ENCODE measurements at places on chromosomes 13 and 19.

DNA sequence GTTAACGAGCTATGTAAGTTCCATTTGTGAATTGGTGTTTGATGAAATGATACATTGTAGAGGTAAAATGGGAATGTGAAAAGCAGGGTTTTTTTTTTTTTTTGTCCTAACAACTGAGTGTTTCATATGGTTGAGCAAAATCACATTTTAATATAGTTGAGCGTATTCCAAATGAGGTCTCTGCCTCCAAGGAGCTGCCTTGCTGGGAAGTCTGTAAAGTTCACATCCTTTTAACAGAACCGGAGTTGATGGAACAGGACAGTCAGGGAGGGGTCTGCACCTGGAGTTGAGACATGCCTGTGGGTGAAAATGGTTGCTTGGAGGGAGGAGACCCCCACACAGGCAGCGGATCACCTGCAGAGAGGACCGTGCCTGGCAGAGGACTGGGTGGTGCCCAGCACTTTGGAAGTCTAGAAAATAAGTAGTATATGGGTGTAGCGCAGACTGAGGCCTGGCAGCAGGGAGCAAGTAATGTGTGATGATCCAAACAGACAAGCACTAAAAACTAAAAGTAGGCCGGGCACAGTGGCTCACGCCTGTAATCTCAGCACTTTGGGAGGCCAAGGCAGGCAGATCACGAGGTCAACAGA is 75.2 kb upstream of the UBAC2 start:
- DNase-seq: no peak

DNA sequence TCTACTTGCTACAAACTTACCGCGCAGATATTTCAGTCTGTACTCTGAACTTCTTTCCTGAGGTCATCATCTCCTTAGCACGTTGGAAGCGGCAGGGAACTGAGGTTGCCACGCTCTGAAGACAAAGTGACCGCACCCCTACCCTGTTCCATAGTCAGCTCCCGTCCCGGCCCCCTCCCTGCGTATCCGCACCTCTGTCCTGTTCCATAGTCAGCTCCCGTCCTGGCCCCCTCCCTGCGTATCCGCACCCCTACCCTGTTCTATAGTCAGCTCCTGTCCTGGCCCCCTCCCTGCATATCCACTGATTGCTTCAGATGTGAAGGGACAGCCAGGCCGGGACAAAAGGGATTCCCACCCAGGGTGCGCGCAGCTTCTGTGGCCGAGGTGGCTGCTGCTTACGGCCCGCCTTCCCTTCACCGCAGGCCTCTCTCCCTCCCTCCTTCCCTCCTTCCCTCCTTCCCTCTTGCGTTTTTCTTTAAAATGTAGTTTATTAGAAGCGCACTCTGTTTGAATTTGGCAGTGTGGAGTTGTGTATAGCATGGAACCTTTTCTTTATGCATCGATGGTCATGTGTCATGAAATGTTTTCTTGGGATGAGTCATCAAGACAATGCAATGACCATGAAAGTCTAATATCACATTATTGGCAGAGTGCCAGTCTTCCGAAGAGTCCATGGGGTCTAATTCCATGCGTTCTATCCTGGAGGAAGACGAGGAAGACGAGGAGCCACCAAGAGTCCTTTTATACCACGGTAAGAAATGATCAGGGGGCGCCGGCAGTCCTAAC is 21.9 kb upstream of the NDUFS7 start:
- no peak for DNase-seq

DNA sequence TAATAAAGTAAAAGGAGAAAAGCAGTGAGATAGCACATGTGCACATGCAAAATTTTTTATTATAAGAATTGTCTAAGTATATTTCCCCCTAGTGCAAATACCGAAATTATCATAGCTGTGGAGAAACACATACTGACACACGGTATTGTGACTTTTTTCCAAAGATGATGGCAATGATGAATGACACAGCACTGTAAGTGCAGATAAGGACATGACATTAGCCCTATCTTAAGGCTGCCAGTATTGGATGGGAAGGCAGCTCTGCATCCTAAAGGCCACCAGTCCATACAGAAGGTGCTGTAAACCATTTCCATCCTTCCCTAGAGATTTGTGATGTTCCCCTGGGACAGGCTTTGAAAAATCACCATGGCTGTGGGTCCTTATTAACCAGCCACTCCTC is 11.5 kb upstream of the MICU2 start:
- DNase-seq: no peak

- no peak for DNase-seq
Observed at GRCh38 chr13:39602277-39602613, 748 bp downstream of the LHFPL6 start.

- DNase-seq: no peak
Observed at GRCh38 chr13:50948601-50949000, 39.0 kb downstream of the RNASEH2B start.

GRCh38 chr19:16435999-16436650 is 35.6 kb downstream of the EPS15L1 start:
- DNase-seq: no peak

- no peak for DNase-seq
Observed at GRCh38 chr19:5016781-5017180, 47.9 kb downstream of the KDM4B start.

DNA sequence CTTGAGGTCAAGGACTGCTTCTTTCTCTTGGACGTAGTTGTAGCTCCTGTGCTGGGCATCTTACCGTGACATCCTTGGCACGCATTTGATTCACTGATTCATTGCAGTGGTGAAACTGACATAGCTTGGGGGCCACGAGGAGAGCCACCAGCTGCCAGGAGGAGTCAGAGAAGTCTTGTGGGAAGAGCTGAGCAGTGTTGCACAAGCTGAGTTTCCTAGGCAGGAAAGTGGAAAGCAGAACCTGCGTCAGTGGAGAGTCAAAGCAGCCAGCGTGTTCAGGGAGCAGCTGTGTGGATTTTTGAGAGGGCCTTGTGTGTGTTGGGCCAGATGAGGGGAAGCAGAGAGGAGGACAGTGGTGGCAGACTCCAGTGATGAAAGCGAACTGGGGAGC is 5.3 kb upstream of the GPR183 start:
- no peak for DNase-seq

DNA sequence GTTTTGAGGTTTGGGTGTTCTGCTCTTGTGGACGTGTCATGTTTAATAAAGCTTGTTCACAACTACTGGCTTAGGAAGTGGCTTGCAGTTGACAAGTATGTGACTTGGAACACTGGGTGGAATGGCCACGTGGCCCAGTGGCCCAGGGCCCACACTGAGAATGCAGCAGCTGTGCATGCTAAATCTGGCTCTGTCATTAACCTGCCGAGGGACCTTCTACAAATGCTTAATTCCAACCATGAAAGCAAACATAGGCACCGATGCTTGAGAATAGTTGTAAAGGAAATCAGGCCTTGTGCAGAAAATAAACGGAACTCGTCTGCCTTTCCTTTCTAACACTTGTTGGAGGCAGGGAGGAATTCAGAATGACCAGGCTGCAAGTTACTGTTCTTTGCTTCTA is 11.6 kb upstream of the CLDN10 start:
- DNase-seq: no peak

DNA sequence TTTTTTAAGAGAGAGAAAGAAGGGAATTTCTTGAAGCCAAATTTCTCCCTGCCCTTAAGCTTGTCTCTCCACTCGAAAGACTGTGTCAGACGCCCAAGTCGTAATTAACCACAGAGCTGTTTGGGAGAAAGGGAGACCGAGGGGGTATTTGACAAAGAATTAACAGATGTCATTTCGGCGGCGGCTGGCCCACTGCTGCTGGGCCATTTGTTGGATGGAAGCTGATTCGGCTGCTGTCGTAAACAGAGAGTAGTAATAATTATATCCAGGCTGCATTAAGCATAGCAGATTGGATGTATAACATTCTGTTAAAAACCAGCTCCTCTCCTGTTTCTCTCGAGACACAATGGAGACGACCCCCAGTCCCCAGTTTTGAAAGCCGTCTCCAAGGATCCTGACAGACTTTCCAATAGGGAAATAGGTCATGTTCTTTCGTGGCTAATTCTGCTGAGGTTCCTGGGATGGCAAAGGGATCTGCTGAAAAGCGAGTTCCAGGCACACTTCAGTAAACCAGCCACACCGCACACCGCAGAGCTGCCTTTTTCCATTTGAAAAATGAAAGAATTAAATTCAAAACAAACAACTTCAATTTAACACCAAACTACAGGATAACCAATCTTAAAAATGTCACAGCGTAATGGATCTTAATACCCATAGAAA is 71.5 kb downstream of the KCTD15 start:
- DNase-seq: no peak

DNA sequence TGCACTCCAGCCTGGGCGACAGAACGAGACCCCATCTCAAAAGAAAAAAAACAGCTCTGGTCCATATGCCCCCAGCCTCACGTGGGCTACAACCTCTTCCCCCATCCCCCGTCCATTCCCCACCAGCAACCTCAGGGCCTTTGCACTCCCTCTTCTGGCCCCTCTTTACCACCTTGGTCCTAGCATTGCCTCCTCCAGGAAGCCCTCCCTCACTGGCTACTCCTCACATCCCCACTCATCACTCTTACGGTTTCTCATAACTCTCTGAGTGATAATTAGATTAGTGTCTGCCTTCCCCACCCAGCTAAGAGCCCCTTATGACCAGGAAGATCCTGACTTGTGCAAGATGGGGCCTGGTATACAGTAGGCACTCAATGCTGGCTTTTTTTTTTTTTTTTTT is 30.8 kb downstream of the IL12RB1 start:
- DNase-seq: no peak

- DNase-seq: no peak
Observed at GRCh38 chr13:75146436-75146835, 335.5 kb downstream of the TBC1D4 start.

GRCh38 chr19:15587663-15588062 is 27.4 kb upstream of the CYP4F8 start:
- no peak for DNase-seq

DNA sequence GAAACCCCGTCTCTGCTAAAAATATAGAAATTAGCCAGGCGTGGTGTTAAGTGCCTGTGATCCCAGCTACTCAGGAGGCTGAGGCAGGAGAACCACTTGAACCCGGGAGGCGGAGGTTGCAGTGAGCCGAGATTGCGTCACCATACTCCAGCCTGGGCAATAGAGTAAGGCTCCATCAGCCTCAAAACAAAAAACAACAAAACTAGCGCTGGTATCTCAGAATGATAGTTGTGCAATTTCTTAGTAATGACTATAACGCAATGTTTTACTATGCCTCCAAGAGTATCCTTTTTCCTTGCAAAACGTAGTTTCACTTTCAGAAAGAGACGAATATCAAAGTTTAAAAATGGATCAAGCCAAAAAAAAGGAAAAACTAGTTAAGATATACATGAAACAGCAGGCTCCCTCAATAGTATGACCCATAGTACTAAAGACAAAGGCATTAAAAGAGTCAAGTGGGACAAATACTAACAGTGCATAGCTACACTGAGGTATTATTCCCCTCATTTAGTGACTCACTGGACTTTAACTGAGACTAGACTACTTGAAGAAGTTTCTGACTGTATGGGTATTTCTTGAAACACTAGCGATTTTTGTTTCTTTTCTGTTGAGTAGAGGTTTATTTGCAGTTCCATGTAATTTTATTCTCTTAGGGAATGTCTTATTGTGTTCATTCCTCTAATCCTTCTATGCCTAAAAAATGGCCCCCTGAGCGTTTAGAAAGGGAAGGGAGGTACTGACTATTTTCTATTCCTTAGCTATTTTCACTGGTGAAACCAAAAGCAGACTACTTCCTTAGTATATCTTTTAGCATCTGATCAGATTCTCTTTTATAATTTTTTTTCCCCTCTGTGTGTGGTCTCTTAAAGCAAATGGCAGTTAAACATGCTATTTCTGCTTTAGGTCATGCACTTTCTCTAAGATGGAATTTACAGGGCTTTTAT is 10.4 kb upstream of the ITM2B start:
- DNase-seq: no peak

- no peak for DNase-seq
Observed at GRCh38 chr13:40031031-40031430, 375.6 kb downstream of the COG6 start.

DNA sequence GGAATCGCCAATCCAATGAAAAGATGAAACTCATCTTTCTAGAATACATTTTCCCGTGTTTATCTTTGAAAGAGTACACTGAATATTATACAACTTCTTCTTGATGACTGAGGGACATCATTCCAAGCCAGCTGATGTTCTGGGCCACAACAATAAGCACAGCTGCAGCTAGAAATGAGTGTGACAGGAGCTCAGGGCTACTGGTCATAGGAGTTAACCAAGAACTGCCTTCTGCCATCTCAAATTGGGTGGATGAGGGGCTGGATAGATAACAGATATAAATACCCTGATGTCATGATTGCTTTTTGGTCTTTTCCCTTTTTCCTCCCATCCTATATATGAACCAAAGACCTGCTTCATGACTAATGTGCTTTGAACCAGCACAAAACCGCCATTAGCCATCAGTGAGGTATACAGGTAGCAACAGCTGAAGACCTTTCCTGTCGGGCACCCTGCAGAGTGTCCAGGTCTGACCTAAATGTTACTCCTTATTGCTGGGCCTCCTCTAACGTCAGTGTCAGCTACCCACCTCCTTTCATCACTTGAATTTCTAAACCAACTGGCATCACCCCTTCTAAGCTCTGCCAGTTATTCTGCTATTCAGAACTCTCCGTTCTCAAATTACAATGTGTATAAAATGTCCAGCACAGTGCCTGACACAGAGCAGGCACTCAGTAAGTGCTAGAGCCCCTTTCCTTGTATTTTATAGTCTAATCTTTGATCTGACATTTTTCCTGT is 178.2 kb downstream of the ENOX1 start:
- no peak for DNase-seq

- no peak for DNase-seq
Observed at GRCh38 chr19:14566712-14567077, 5.2 kb downstream of the NDUFB7 start.

DNA sequence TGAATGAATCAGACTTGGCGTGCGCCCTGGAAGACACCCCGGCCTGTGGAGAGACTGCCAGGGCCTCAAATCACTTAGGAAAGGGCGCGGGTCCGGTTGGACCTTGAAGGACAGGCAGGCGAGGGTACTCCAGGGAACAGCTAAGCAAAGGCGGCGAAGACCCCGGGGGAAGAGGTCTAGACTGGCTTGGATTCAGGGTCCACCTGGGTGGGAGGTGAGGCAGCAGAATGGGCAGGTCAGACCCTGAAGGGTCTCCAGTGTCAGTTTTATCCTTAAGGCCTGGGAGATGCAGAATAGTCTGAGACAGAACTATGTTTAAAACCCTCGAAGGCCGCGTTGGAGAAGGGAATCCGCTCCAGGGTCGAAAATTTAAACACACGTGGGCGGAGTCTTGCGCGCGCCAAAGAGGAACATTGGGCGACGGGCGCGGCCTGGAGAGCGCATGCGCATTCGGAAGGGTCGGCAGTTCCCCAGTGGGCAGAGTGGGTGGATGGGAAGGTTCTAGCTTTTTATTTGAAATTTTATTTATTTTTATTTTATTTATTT is 567 bp upstream of the SMG9 start:
- DNase-seq: peak; percentile 83

DNA sequence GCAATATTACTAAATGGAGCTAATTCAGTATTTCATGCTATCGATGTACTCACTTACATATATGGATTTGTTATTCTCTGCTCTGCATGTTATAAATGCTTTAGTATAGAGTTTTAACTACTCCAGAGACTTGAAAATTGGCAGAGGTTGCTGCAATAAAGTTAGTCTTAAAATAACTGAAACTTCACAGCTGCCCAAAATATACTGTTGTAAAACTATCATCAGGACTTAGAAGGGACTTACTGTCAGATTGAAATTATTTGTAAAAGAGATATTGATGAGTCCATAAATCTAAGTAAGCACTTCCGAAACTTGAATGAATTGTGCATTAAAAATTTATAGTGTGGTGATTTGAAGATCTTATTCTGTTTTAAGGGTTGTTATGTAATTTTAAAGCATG is 1178.2 kb upstream of the PCDH20 start:
- no peak for DNase-seq
